ENCODE measurements at places on chromosomes 7 and 10.

DNA sequence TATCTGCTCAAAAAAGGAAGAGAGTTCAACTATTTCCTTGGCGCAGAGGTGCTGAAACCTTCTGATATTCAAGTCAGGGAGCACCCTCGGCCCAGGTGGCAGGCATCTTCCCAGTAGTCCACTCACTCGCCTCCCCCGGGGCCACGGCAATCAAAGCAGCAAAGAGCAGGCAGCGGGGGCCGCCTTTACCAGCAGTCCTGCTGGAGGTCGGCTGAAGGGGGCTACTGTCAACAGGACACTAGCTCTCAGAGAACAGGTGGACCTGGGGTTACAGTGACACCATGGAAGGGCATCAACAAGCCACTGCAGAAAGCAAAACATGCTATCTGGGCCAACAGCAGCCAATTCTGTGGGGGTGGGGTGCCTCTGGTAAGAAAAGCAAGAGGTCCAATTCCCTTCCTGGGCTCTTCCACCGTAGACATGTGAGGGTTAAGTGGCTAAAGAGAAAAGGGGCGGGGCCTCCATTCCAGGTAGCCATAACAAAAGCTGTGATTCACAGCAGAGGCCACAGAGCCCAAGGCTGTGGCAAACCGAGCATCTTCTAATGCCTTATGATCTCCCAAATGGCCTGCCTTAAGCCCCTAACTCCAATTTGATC, 9.4 kb downstream of the FZD9 start:
- DNase-seq = no peak

GRCh38 chr10:77578583-77579227, 58.9 kb downstream of the KCNMA1 start:
- no peak for DNase-seq

DNA sequence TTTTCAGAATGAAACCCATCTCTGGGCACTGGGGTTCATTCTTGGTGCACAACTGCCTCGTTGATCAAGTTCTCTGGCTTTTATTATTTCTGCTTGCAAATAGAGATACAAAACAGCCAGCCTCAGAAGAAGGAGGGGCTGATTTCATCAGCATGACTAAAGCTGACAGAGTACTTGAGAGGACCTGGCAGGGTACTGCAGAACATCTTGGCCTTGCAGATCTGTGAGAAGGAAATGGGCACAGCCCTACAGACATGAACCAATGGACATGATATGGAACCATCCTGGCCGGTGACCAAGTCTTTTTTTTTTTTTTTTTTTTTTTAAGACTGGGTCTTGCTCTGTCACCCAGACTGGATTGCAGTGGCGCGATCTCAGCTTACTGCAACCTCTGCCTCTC, 240.6 kb downstream of the VTI1A start:
- DNase-seq = no peak

- DNase-seq = no peak
Observed at GRCh38 chr7:116616555-116617059, 55.4 kb upstream of the MET start.

DNA sequence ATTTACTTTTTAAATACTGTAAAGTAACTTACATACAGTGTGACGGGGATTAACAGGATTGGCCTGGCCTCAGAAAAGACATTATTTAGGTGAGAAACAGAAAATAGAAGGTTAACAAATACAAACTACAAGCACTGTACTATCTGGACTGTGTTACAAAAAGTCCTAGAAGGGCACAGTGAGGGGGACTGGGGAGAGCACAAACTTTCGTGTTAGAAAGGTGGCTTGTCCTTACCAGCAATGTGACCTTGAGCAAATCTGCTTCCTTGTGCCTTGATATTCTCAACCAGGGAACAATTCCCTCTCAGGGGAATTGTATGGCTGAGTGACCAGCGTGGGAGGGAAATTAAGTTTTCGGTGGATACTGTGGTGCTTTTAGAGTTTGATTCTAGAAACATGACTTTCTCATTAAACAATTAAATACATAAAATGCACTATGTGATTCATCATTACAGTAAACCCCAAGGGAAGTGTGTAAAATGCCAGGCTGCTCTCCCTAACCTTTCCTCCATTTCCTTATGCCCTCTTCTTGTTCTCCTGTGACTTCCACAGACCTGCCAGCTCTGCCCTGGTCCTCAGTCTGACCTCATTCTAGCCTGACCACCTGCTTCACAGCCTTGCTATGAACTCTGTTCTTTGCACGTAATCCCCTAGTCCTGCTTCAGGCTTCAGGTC, 57.7 kb downstream of the OSBPL3 start:
- no peak for DNase-seq

- DNase-seq = no peak
Observed at GRCh38 chr7:107045980-107046379, 1.5 kb downstream of the PRKAR2B start.

DNA sequence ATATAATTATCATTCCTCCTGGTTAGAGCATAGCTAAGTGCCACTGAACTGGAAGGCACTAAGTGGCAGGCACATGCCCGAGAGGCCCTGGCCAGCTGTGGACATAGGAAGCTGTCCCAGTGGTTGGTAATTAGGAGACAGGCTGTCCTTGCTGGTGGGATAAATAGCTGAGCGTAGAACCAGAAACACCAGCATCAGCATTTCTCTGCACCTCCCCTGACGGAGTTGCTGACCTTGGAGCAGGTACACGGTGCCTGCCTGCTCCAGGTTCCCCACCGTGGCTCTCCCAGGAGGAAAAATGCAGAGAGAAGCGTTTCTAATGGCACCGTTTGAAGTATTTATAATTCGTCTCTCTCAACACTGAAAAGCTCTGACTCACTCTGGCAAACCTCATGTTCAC, 5.6 kb upstream of the ABLIM1 start:
- no peak for DNase-seq

DNA sequence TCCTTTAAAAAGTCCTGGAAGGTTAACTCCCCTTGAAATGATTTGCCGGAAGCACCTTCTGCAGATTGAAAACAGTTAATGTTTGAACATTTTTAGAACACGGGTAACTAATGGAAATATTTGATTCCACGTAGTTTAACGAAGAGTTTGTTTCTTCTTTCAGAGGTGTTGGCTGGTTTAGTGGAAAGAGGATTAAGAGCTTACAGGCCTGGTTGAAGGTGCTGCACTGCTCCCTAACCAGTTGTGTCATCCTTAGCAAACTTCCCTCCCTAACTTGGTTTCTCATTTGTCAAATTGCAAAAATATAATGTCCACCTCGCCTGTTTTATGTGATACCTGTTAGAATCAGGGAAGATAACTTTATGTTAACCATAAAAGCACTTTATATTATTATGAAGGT, 243.0 kb upstream of the FZD8 start:
- no peak for DNase-seq

GRCh38 chr10:27792216-27792615, 46.6 kb upstream of the MKX start:
- no peak for DNase-seq

- no peak for DNase-seq
Observed at GRCh38 chr7:42156291-42156865, 80.6 kb downstream of the GLI3 start.

GRCh38 chr10:21002091-21002878, 105.2 kb upstream of the NEBL start:
- no peak for DNase-seq

- DNase-seq = no peak
Observed at GRCh38 chr7:97503367-97504094, 228.4 kb upstream of the TAC1 start.

GRCh38 chr10:21340331-21340730, 185.2 kb downstream of the SKIDA1 start:
- DNase-seq = no peak

DNA sequence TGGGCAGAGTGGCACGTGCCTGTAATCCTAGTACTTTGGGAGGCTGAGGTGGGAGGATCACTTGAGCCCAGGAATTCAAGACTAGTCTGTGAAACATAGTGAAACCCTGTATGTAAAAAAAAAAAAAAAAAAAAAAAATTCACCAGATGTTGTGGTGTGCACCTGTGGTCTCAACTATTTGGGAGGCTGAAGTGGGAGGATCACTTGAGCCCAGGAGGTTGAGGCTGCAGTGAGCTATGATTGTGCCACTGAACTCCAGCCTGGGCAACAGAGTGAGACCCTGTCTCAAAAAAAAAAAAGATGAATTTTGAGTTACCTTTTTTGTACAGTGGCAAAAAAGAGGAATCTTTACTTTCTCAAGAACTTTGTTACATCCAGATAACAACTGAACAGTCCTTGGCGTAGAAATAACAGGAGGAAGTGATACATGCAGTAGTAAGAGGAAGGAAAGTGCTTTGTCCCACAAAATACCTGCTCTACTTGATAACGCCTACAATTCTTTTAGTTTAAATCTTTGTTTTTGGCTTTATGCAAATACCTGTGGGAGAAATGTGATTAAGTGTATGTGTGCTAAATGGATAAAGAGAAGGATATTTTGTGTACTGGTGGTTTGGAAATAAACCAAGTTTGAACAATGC, 29.3 kb downstream of the SPAG6 start:
- DNase-seq = no peak

- no peak for DNase-seq
Observed at GRCh38 chr7:98346515-98347069, 54.3 kb downstream of the BAIAP2L1 start.

DNA sequence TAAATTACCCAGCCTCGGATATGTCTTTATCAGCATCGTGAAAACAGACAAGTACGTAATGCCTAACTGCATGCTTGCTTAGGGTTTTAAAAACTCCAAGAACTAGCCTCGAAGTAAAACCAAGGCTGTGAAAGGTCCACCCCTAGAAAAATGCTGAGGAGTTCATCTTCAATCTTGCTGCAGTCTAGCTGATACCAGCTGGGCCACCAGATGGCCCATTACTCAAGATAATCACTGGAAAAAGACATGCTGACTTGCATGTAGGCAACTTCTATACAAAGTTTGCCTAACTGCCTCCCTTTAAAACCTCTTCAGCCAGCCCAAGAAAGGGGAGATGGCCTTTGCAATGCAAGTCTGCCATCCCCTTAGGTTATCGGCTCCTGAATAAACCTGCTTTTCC, 614.1 kb downstream of the GALNT17 start:
- DNase-seq = no peak

DNA sequence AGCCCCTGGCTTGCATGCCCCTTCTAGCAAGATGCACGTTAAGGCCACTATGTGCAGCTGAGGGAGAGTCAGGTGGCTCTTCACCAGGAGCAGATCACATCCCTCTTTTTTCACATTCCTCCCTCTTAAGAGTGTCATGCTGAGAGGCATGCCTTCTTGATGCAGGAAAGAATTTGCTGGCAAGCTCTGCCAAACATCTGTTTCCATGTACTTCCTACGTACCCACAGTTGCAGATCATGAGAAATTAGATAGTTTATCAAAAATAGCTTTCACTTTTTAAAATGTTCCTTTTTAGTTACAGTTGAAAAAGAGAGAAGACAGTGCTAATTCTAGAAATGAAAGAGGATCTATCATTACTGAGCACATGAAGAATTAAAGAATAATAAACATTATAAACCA, 79.7 kb upstream of the ZNF722 start:
- no peak for DNase-seq

- no peak for DNase-seq
Observed at GRCh38 chr10:122349758-122350369, 24.6 kb upstream of the PLEKHA1 start.
